Activated CD8-positive, alpha-beta T cell treated with anti-CD3 and anti-CD28 coated beads, Interleukin-2, amount 10 ng/mL, durations not matched to agents 7 days and 5 days (primary cell): ENCODE measurements at places on chromosomes 4 and X.

- peak; percentile 68 for DNase-seq
Measured at GRCh38 chr4:79917246-79917645, 155.8 kb downstream of the ANTXR2 start.

DNA sequence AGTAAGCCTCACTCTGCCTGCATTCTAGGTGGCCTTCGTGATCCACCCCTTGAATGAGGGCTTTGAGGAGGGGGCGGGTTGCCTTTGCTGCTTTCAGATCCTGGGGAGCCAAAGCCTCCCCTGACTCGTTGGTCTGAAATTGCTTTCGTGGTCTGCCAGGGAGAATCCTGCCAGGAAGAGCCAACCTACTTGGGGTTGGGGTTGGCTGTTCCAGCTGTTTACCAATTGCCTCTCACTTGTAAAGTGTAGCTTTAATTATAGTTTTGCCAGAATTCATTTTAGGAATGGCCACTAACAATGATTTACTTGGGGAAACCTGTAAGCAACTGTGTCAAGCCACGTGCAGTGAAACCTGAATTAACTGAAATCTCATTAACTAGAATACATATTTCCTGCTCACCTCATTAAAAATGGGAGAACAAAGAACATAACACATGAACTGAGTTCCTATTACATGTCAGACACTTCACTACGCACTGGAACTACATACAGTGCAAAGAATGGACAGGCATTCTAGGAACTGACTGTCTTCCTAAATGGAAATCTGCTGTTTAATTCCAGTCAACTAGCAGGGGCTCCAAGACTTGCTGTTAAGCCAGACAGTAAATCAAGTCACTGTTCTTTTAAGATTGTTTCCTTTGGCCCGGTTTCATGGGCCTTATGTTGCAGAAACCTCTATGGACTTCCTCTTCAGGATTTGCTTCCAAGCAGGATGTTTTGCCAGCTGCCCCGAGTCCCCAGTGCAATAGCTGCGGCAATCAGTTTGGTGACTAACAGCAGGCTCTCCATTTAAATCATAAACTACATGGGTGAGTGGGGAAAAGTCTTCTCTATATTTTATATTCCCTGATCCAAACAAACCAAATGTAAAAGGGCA lies 16.4 kb upstream of the NKRF start:
- no peak for DNase-seq

DNA sequence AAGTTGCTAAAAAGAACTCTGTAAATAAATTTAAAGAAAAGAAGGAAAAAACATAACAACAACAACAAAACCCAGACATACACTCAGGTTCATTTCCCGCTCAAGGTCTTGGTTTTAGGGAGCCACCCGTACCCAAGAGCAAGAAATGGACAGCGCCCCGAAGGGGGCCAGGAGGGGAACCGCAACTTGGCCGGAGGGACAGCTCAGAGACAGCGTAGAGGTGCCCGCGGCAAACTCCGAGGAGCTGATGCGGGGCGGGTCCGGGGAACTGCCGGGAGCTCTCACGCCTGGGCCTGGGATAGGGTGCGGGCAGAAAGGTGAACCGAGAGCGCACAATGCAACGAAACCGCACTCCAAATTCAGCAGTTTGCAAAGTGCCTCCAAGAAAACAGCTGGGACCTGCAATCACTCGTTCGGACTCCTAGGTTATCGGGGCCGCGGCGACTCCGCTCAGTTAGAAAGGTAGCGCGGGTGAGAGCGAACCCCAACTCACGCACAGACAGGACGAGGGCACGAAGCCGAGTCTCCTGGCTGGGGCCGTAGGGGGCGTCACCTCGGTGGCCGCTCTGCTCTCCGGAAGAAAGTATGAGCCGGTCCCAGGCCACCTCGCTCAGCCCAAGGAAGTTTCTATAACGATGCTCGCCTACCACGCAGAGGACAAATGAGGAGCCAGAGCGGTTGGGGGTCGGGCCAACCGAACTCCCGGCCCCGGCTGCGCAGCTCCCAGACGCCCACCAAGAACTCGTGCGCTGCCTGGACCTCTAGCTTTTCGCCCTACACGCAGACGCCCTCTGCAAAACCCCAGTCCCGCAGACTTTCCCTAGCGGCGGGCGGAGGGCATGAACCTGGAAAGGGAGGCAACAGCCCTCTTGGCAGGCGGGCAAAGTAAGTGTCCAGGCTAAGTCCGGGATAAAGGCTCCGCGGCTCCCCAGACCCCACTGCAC lies 1.4 kb downstream of the NDNF start:
- peak; percentile 40 for DNase-seq

DNA sequence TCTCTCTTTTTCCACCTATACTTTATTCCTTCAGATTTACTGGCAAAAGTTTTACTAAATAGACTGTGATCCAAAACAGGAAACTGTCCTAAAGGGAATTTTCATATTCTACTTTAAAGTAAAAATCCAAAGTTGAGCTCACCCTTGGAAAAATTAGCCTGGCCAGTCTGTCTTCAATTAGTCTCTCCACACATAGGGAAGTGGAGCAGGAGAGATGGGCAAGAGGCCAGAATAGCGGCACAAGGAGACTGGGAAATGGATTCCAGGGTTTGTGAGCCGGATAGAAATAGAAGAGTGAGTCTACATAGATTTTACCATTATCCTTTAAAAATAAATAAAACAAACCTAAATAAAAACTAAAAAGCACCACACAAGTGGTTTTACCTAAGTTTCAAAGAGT lies 16.2 kb upstream of the FRMD7 start:
- no peak for DNase-seq
